ENCODE measurements at places on chromosomes 4 and X.

DNA sequence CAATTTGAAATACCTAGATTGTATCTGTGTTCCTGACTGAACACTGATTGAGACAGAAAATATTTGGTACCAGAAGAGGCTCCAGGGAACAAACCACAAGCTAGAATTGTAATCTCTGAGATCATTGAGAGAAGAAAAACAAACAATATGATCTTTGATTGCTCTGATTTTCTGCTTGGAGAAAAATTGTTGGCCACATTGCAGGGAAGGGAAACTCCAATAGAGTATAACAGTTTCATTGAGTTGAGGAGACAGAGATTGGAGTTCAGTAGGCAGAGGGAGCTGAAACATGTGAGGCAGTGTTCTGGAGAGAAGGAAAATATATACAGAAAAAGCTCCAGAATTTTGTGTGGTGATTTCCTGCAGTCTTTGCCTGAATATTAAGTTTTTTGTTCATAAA is 158.2 kb downstream of the C4orf33 start:
- DNase-seq: no peak

DNA sequence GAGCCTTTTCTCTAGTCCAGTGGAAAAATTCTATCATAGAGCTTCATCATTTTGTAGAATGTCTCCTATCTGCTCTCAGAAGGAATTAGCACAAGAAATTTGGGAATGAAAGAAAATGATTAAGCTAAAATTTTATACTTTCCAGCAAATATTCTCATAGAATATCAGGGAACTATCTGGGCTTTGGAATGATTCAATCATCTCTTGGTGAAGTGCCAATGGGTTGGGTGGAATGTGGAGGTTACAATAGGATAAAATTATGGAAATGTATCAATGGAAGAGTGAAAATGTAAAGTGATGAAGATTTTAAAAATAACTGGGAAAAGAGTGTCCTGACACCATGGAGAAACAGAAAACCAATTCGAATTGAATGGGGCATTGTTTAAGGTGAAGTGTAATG is 119.0 kb upstream of the MID1 start:
- no peak for DNase-seq

- no peak for DNase-seq
Measured at GRCh38 chr4:122476126-122476525, 19.6 kb upstream of the IL2 start.

GRCh38 chrX:47704736-47705135 is 45.8 kb upstream of the UXT start:
- no peak for DNase-seq

- DNase-seq: no peak
Measured at GRCh38 chr4:42344749-42345148, 52.5 kb upstream of the SHISA3 start.

GRCh38 chrX:22338740-22339139 is 66.0 kb downstream of the CBLL2 start:
- DNase-seq: no peak

- no peak for DNase-seq
Measured at GRCh38 chrX:6917666-6918065, 229.8 kb upstream of the STS start.

DNA sequence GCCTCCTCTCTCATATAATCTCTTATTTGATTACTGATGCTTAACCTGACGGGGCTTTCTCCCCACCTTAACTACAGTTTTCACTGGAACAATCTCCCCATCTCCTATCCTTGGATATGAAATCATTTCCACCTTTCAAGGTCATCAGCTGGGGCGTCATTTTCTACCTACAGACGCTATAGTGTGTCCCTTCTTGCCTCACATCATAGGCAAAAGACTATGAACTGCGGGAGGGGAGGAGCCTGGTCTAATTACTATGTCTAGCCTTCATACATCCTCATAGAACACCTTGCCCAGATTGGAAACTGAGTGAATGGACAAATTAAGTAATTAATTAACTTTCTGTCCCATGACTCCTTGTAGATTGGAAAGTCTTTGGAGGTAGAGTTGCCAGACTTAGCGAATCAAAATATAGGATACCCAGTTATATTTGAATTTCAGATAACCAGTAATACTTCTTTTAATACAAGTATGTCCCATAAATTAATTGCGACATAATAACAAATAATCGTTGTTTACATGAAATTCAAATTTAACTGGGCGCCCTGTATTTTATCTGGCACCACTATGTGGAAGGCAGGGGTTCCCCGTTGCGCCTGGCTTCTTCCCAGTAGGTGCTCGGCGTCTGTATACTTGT is 752 bp upstream of the ATP6AP2 start:
- DNase-seq: no peak

GRCh38 chr4:98828801-98829200 is 100.1 kb downstream of the EIF4E start:
- DNase-seq: peak; percentile 15

GRCh38 chrX:3271183-3271833 is 75.1 kb downstream of the MXRA5 start:
- no peak for DNase-seq

GRCh38 chr4:89590128-89590527 is 246.8 kb downstream of the SNCA start:
- DNase-seq: no peak

- DNase-seq: peak; percentile 14
Measured at GRCh38 chrX:95764972-95765451, 919.6 kb upstream of the DIAPH2 start.

Measured in iPS-NIHi11 (cell line).